ENCODE measurements at places on chromosomes 7 and 10.

DNA sequence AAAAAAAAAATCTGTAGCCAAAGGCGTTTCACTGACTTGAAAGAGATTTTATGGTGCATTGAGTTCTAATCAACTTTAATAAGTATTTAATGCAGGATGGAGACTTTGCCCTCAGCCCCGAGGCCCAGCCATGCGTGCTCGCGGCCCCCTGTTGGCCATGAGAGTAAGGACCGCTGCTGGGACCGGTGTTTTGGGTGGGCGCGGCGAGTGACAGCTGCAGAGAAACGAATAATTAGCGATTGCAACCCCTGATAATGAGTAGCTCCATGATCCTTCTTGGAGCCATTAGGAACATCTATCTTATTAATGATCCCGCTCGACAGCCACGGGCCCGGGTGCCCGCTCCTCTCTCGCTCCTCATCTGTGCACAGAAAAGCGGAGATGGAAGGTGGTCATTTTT is 347.4 kb downstream of the RPS24 start:
- H3K4me1 ChIP-seq, result no peaks in the 10 kb centered on the region
- DNase-seq, result no peak
- H3K4me3 ChIP-seq, result no peak overlapping the region
- H3K36me3 ChIP-seq, result no peaks in the 10 kb centered on the region
- no peaks in the 10 kb centered on the region for H3K27me3 ChIP-seq

GRCh38 chr10:16779384-16779915 is 37.8 kb downstream of the RSU1 start:
- no peak for DNase-seq
- H3K27me3 ChIP-seq, result no peaks in the 10 kb centered on the region
- H3K36me3 ChIP-seq, result peaks cover 10% of the 10 kb centered on the region
- peaks cover 9% of the 10 kb centered on the region for H3K4me1 ChIP-seq
- H3K4me3 ChIP-seq, result no peak overlapping the region
- no peak overlapping the region for H3K27ac ChIP-seq

DNA sequence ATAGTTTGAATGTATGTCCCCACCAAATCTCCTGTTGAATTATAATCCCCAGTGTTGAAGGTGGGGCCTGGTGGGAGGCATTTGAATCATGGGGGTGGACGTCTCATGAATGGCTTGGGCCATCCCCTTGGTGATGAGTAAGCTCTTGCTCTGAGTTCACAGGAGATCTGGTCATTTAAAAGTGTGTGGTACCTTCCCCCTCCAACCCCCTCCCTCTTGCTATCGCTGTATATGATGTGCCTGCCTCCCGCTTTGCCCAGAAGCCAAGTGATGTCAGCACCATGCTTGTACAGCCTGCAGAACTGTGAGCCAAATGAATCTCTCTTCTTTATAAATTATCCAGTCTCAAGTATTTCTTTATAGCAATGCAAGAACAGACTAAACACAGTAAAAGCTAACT is 103.0 kb downstream of the CNOT4 start:
- H3K36me3 ChIP-seq, result no peaks in the 10 kb centered on the region
- no peak for DNase-seq
- no peak overlapping the region for H3K27ac ChIP-seq
- no peaks in the 10 kb centered on the region for H3K27me3 ChIP-seq
- no peak overlapping the region for H3K4me3 ChIP-seq

- H3K27me3 ChIP-seq, result no peaks in the 10 kb centered on the region
- H3K4me1 ChIP-seq, result peaks cover 6% of the 10 kb centered on the region
- DNase-seq, result no peak
- H3K4me3 ChIP-seq, result no peak overlapping the region
- H3K27ac ChIP-seq, result no peak overlapping the region
Measured at GRCh38 chr7:30877015-30877769, 34.5 kb upstream of the AQP1 start.

All from GM23248 (cell line).